ENCODE measurements at places on chromosomes 1 and 21.

DNA sequence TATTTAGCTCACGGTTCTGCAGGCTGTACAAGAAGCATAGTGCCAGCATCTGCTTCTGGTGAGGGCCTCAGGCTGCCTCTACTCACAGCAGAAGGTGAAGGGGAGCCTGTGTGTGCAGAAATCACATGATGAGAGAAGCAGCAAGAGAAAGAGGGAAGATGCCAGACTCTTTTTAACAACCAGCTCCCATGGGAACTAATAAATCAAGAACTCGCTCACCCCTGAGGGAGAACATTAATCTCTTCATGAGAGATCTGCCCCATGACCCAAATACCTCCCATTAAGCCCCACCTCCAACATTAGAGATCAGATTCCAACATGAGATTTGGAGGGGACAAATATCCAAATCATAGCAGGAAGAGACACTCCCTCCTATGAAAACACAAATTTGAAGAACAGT lies 74.1 kb downstream of the OLFML2B start:
- no peak for DNase-seq

- no peak for DNase-seq
Measured at GRCh38 chr1:242016479-242016878, 17.6 kb upstream of the MAP1LC3C start.

DNA sequence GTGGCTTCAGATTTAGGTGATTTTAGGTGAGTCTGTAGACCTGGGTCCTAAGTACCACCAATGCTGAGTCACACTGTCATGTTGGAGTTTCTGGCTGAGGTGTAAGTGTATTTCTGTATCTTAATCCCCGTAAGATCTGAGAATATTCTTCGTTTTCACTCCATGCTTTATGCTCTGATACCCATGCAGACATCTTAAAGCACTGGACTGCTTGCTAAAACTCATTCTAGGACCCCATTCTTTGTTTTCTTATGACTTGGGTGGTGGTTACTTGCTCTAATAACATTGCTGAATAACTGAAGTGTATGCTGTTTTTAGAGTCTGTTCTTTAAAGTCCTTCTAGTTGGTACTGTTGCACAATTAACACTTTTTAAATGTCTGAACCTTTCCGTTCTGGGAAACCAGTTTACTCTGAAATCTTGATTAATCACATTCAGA lies 36.6 kb downstream of the CDC42 start:
- DNase-seq: no peak

DNA sequence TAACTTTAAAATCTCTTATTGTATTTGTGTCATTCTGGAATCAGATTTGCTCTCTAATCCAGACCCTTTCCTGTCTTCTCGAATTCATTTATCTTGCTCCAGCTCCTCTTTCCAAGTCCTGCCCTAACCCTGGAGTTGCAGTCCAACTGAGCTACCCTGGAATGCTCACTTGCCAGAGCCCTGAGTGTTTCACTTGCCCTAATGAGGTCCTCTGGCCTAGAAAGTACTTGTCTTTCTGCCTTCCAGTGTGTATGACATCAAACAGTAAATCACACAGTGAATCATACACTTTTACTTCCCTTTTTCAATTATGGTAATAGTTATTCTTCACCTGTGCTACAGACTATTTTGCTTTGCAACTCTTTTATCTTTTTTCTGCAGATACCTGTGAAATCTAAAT lies 96.9 kb downstream of the NEK7 start:
- no peak for DNase-seq

DNA sequence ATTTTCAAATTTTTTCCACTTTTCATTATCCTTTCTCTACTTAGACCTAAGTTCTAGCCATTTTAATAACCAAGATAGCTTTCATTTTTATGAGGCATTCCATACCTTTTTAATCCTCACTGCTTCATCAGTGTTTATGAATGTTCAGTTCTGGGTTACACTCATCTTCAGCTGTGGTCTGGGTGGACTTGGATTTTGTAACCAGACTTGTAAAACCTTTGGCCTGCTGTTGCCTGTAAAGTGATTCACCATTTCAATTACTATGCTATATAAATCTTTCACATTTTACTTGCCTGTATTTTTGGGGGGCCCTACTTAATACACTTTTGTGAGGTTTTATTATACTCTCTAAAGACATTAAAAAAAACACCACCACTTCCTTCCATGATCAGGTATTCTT lies 46.2 kb downstream of the USP25 start:
- no peak for DNase-seq

Data from stimulated activated CD8-positive, alpha-beta memory T cell treated with anti-CD3 and anti-CD28 coated beads, Interleukin-15, amount 100 ng/mL, for 4 hours (primary cell).